Left kidney (tissue), 8 donors: ENCODE measurements at places on chromosomes 12 and 14. TPM values are rescaled to one million over a fixed set of nuclear protein-coding genes. Genes with fewer than 3 reads are reported as not detected.
A peak's percentile ranks its signal among the peaks of the same experiment; 100 is the strongest.

DNA sequence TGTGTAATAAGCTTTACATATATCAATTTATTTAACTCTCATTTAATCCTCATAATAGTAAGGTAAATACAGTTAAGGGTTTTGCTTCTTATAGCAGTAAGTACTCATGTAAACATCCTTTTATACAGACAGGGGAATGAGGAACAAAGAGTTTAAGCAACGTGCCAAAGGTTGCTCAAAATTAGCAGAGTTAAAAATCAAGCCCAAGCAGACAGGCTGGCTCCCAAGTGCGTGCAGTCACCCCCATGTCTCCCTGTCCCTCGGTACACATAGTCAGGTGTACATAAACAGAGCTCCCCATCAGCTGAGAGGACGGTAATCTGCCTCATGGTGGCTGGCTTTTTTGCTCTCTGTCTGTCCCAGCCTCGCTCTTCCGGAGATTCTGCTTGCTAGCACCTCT is 126.4 kb downstream of the DERA start:
- no peak for DNase-seq

- DNase-seq: no peak
Measured at GRCh38 chr14:22300646-22301045, 288.4 kb downstream of the DAD1 start.

- no peak for DNase-seq
Measured at GRCh38 chr12:29945904-29946303, 162.2 kb upstream of the TMTC1 start.

- peak; percentile 51 for DNase-seq
Measured at GRCh38 chr12:45170456-45171042, 45.3 kb upstream of the ANO6 start.

ASCL1 gene
- 0.08 TPM for polyA plus RNA-seq

GRCh38 chr12:113880326-113880725 is 85.8 kb downstream of the RBM19 start:
- DNase-seq: no peak

- DNase-seq: no peak
Measured at GRCh38 chr14:75040507-75040906, 10.8 kb downstream of the MLH3 start.

DNA sequence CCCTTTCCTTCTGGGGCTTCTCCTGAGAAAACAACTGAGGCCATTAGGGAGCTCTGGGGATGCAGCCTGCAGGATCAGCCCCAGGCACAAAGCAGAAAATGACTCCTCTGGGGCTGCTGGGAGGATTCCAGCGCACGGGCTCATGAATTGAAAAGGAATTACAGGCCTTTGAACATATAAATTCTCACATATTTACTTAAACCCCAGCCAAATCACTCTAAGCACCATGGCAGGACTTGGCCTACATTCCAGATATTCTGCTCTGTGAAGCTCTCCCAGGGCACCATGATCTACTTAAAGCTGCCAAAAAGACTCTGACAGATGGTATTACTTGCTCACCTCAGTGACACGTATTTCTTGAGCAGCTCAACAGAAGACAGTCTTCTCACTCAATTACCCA is 87.2 kb downstream of the ZFC3H1 start:
- no peak for DNase-seq

GRCh38 chr14:33029511-33029910 is 90.8 kb downstream of the NPAS3 start:
- DNase-seq: no peak

- no peak for DNase-seq
Measured at GRCh38 chr14:99875421-99875820, 82.2 kb downstream of the EML1 start.

GRCh38 chr12:4506870-4507269 is 31.8 kb upstream of the RAD51AP1 start:
- DNase-seq: no peak

SERPINA10 gene
- polyA plus RNA-seq: 0.23 TPM

MMP17 gene
- 0.65 TPM for polyA plus RNA-seq

SERPINA9 gene
- polyA plus RNA-seq: not detected

RND1 gene
- polyA plus RNA-seq: 2.4 TPM

GRCh38 chr12:52815161-52815560 is 1.2 kb upstream of the KRT4 start:
- DNase-seq: no peak

PIP4K2C gene
- 43.4 TPM for polyA plus RNA-seq

DNA sequence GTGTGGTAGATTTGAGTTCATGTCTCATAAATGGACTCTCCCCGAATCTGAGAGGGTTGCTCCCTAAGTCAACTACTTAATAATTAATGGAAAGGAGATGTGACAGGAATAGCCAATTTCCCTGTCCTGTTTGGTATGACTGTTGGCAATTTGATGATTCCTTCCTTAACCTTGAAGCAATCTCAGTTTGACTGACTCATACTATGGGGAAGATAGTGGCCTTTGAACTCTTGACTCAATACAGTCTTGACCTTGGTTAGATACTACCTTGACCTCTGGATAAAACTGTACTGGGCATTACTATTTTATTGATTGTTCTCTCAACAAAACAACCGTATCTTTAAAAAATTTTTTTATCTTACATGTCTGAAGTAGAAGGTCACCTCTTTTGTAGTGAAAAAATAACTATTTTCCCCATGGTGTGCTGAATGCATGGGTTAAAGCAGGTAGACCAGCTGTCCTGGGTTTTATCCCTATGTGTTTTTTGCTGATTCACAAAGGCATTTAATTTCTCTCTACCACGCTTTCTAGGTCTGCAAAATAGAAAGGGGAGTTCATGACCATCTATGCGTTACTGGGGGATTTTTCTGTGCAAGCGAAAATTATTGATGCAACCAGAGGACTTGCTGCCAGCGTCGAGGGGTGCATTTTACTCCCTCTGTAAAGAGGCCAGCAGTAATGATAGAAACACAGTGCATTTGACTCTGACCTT is 80.1 kb downstream of the ETV6 start:
- DNase-seq: no peak

DNA sequence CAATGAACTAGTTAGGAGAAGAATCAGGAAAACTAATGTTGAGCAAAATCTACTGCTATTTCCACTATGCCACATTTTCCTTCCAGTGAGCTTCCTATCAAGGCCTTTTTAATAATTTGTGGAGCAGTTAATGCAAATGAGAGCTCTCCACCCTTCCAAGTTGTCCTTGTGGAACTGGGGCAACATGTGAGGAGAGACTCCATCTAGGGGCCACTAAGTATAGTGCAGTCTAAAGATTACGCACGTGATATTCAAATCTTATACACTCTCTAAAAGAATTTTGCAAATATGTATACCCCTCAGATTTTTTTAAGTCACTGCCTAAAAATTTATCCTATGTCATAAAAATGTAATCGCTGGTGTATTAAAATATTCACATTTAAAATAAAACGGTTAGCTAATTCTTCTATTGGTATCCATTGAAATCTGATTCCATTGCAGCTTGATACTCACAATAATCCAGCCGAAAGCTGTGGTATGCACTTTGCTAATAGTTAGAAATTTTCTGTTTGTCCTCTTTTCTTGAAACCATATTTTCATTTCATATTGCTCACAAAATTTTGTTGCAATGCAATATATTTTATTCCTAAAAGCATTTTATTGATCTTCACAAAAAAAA is 100.1 kb downstream of the PAH start:
- no peak for DNase-seq

SPIC gene
- not detected for polyA plus RNA-seq

- DNase-seq: no peak
Measured at GRCh38 chr14:71143381-71144290, 236.4 kb downstream of the PCNX1 start.

OVCH1 gene
- 0.78 TPM for polyA plus RNA-seq

TAPBPL gene
- polyA plus RNA-seq: 15.4 TPM

TMEM106C gene
- 134 TPM for polyA plus RNA-seq

- DNase-seq: no peak
Measured at GRCh38 chr14:101369194-101369915, 191.9 kb upstream of the DIO3 start.

CLEC2B gene
- 2.6 TPM for polyA plus RNA-seq

- DNase-seq: no peak
Measured at GRCh38 chr12:127717278-127717677, 549.7 kb upstream of the TMEM132C start.

GRCh38 chr12:32864731-32865130 is 31.8 kb downstream of the PKP2 start:
- no peak for DNase-seq

DNA sequence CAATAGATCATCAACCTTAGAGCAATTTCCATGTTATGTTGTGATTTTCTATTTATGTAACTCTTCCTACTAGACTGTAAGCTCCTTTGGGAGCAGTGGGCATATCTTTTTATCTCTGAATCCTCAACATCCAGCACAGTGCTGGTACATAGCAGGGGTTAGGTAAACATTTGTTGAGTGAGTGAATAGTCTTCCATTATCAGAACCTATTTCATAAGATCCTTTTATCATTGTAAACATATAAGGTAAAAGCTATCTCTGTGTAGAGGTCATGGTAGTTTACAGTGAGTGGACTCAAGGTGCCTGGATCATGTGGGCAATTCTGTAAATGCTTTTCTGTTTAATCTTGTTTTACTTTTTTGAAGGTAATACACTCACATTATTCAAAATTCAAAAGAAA is 15.1 kb downstream of the FKBP11 start:
- DNase-seq: no peak

GRCh38 chr12:115867854-115868253 is 409.6 kb downstream of the MED13L start:
- DNase-seq: no peak
